ENCODE measurements at places on chromosomes 4 and X. TPM values are rescaled to one million over a fixed set of nuclear protein-coding genes. Genes with fewer than 3 reads are reported as not detected.

The KLHL4 gene
- total RNA-seq = 18.2 TPM

The FAM9C gene
- total RNA-seq = not detected

The STS gene
- total RNA-seq = 0.09 TPM

The TEX13D gene
- not detected for total RNA-seq

The FGFR3 gene
- 8.6 TPM for total RNA-seq

The NAT8L gene
- total RNA-seq = 3.0 TPM

The ZNF732 gene
- total RNA-seq = not detected

The STBD1 gene
- 1.2 TPM for total RNA-seq

The ARMCX1 gene
- 21.2 TPM for total RNA-seq

The PAGE1 gene
- total RNA-seq = not detected

The HTN3 gene
- total RNA-seq = not detected

The GAGE2A gene
- total RNA-seq = not detected

The DMRTC1B gene
- not detected for total RNA-seq

The PGAM4 gene
- not detected for total RNA-seq

The GLOD5 gene
- total RNA-seq = not detected
